Progenitor cell of endocrine pancreas (in vitro differentiated cells): ENCODE measurements at places on chromosomes 13 and 19.

GRCh38 chr19:44753932-44754749, 5.6 kb downstream of the BCL3 start:
- no peak for DNase-seq

- DNase-seq: no peak
These were observed 884.7 kb downstream of the DIAPH3 start for GRCh38 chr13:59279028-59279427.

GRCh38 chr13:39047560-39047959, 9.3 kb downstream of the NHLRC3 start:
- no peak for DNase-seq

DNA sequence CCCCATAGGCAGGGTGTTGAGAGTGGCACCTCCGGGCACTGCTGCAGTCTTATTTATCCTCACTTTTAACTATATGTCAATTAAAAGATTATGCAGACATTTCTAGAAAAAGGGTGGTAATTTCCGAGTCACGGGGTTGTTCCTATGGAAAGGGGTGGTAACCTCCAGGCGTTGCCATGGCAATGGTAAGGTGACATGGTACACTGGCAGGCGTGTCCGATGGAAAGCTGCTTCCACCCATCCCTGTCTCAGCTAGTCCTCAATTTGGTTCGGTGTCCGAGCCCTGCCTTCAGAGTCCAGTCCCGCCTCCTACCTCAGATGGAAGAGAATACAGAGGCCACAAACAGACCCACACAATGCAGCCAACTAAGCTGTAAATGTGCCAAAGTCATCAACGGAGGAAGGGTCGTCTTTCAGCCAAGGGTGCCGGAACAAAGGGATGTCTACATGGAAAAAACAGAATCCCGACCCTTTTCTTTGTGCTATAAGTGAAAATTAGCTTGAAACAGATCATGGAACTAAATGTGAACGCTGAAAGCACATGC, 72.6 kb upstream of the C13orf46 start:
- DNase-seq: no peak

GRCh38 chr19:47315125-47315821, 5.6 kb downstream of the C5AR1 start:
- DNase-seq: no peak

- DNase-seq: no peak
These were observed 22.3 kb upstream of the PDCD5 start for GRCh38 chr19:32558607-32559228.

DNA sequence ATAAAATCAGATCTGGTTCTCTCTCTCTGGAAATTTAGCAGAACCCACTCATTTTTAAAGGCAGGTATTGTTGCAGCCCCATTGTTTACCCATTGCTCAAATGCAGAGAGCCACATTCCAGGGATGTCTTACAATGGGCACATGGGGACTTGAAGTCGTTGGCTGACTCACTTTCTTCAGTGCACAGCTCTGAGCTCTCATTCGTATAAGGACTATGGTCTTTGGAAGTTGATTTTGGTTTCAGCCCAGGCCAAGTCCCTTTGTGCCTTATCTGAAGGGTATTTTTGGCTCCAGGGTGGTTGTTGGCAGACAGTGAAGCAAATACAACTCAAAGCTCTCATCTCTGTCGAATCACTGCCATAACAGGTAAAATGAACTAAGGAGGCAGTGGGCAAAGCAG, 47.3 kb upstream of the CLDN10 start:
- no peak for DNase-seq

DNA sequence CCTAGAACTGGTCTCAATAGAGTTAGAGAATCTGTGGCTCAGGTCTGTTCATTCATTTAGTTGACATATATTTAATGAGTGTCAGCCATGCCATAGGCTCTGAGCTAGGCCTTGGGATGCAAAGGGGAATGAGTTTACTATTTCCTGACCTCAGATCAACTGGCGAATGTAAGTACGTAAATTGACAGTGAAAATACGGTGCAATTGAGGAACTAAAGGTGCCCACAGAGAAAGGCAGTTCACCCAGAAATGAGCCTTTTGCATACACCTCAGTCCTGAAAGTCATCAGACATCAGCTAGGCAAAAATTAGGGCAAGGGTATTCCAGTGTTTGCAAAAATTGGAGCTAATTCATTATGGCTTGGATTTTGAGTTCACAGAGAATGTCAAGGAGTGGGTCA, 20.6 kb upstream of the UPF3A start:
- no peak for DNase-seq

GRCh38 chr13:35843272-35843671, 287.9 kb downstream of the DCLK1 start:
- no peak for DNase-seq

DNA sequence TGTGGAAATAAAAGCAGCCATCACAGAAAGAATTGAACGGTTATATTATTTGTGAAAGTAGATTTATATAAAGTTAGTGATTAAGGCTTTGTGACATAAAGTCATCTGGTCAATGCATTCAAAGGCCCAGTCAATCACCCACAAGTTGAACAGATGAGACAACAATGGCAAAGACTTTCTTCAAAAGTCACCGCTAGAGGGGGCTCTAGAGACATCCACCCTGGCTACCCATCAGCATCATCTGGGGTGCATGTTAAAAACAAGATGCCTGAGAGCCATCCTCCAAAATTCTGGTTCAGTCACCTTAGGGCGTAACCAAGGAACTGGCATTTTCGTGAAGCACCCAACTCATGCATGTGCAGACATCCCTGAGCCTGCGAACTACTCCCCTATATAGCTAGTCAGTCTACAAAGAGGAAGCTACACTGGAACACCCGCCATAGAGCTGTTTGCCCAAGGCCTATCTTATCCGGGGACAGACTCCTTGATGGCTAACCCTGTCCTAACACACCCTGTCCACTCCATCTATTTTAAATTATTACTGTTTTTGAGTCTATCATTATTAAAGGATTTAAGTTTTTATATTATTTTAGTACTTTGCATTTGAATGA, 970.5 kb downstream of the UQCRFS1 start:
- DNase-seq: no peak
